ENCODE measurements at places on chromosomes 6 and 20. TPM values are rescaled to one million over a fixed set of nuclear protein-coding genes. Genes with fewer than 3 reads are reported as not detected.

The ALDH5A1 gene
- 5.1 TPM for total RNA-seq

The CYP39A1 gene
- total RNA-seq = 1.3 TPM

The RNF144B gene
- 8.2 TPM for total RNA-seq

The EFCAB8 gene
- 0.55 TPM for total RNA-seq

The CCDC28A gene
- total RNA-seq = 10.6 TPM

The PRSS35 gene
- total RNA-seq = 3.1 TPM

The ARMH2 gene
- not detected for total RNA-seq

The DDR1 gene
- 203 TPM for total RNA-seq

The CCDC167 gene
- 19.1 TPM for total RNA-seq

The CDH4 gene
- total RNA-seq = 4.9 TPM

The SLC17A9 gene
- 41.7 TPM for total RNA-seq

The ABRACL gene
- 117 TPM for total RNA-seq

The MRS2 gene
- total RNA-seq = 71.1 TPM

The DEFB125 gene
- total RNA-seq = not detected

The GSTA5 gene
- total RNA-seq = not detected

The CNKSR3 gene
- total RNA-seq = 5.7 TPM

The LAMA2 gene
- total RNA-seq = 6.4 TPM

The PAK5 gene
- 0.53 TPM for total RNA-seq

The NKAIN4 gene
- total RNA-seq = 9.6 TPM

The PFDN6 gene
- 85.6 TPM for total RNA-seq

The MICB gene
- 37.0 TPM for total RNA-seq

The FKBP1C gene
- total RNA-seq = not detected

The HDGFL1 gene
- not detected for total RNA-seq

GRCh38 chr6:30836431-30836866 is 47.9 kb upstream of the DDR1 start:
- DNase-seq = no peak

- no peak for DNase-seq
Observed at GRCh38 chr6:144955859-144956258, 670.7 kb downstream of the UTRN start.

DNA sequence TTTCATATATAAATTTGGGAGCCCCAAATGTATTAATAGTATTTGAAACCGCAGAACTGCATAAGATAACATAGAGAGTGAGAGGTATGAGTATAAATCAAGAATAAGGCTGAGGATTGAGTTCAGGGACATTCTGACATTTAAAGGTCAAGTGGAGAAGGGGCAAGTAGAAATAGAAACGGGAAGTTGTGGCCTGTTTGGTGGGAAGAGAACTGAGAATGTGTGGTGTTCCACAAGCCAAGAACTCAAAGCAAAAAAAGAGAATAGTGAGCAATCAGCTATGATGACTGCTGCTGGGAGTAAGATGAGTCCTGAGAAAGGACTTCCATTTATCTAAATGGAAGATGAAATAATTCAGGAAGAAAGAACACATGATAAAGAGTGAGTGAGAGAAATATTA is 418.4 kb downstream of the CD109 start:
- no peak for DNase-seq

DNA sequence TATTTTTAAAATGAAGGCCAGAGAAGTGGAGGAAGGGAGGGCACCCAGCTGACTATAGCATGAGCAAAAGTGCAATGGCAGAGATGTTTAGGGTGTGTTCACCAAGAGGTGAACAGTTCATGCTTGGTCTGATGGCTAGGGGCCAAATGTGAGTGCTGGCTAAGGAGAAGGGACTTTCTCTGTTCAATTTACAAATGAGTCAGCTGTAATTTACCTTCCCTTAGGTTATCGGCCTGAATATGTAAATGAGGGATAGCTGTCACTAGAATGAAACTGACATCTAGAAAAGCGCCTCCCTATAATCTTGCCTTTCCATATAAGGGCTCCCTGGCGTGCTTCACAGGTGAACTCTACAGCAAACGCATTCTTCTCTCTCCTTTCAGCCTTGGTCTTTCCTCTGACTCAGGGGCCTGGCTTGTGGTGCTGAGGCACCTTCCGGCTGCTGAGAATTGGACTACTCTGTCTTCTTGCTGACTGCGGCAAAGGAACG is 114.7 kb upstream of the BACH2 start:
- no peak for DNase-seq

DNA sequence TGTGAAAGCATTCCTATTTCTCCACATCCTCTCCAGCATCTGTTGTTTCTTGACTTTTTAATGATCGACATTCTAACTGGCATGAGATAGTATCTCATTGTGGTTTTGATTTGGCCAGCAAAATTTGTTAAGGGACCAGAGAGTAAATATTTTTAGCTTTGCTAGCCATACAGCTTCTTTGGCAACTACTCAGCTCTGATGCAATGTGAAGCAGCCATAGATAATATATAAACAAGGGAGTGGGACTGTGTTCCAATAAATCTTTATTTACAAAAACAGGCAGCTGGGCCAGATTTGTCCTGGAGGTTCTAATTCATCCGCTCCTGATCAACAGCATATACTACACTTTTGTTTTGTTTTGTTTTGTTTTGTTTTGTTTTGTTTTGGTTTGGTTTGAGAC is 202.9 kb downstream of the ZNF217 start:
- DNase-seq = no peak

GRCh38 chr6:115078555-115078954 is 735.7 kb upstream of the HS3ST5 start:
- no peak for DNase-seq

GRCh38 chr6:31403283-31404060 is at the start of gene MICA:
Gene MICA, plus strand, starts transcription at chr6:31403595. Its CDS starts 38 bp downstream, at chr6:31403633.
- peak; percentile 94 for DNase-seq

DNA sequence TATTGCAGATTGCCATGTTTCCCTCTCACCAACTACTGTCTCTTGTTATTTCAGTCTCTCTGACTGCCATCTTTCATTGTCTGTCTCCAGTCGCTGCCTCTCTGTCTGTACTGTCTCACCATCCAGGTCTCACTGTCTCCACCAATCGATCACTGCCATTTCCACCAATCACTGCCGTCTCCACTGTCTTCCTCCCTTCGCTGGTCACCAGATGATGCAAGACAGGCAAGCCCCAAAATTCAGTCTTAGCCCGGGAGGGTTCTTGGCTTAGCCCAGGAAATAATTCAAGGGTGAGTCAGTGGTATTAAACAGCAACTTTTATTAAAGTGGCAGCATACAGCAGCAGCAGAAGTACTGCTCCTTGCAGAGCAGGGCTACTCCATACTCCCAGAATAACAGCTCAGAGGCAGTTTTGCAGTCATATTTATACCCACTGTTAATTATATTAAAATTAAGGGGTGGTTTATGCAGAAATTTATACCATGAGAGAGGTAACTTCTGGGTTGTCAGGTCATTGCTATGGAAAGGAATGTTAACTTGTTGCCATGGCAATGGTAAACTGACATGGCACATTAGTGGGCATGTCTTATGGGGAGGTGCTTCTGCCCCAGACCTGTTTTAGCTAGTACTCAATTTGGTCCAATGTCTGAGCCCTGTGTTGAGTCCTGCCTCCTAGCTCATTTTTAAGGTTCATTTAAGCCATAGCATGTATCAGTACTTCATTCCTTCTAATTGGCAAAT is 23.0 kb upstream of the ECHDC1 start:
- DNase-seq = no peak

DNA sequence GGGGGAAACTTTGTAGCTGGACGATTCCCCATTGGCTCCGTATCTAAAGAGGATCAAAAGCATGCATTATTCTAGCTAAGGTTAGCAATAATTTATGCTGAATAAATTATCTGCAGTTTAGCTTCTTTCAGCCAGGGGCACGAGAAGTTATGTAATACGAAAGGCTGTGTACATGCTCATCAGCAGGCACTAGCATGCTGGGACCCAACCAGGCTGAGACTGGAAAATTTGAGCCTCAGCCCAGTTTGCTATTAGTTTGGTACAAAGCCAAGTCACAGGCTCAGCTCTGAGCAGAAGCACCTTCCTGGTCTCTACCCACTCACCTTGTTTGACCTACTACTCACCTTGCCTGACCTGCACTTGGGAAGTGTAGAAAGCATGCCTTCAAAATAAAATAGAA is 328.1 kb upstream of the ARID1B start:
- no peak for DNase-seq

- DNase-seq = no peak
Observed at GRCh38 chr6:137937834-137938233, 70.8 kb downstream of the TNFAIP3 start.

DNA sequence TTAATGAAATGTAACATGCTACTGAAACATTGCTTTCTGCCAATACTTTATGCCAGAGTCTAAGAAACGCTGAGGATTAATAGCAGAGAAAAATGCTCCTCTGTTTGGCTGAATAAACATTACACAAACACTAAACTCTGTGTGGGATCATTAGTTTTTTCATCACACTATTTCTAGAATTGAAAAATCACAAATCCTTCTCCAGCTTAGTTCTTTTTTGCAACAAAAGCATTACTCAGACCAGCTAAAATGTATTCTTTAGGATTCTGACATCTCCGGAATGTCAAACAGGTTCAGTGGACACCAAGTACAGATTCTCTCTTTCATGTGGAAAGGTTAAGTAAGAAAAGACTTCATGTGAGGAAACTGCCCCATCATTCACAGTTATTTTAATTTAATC is 226.9 kb downstream of the SIM1 start:
- no peak for DNase-seq

DNA sequence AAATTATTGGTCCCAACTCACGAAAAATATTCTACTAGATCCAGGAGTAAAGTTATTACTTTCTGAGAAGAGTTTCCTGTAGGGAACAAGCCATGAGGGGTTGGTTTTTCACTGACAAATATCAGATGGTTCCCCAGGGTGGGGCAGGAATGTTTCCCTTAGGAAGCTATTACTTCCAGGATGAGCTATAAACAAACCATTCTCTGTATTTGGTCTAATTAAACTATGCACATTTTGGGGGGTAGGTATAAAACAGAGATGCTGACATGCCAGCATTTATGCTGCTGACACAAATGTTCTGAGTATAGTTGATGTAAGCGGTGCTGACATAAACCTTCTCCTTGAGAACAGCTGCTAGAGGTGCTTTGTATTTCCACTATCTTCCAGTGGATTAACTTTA is 54.2 kb downstream of the OGFRL1 start:
- no peak for DNase-seq

DNA sequence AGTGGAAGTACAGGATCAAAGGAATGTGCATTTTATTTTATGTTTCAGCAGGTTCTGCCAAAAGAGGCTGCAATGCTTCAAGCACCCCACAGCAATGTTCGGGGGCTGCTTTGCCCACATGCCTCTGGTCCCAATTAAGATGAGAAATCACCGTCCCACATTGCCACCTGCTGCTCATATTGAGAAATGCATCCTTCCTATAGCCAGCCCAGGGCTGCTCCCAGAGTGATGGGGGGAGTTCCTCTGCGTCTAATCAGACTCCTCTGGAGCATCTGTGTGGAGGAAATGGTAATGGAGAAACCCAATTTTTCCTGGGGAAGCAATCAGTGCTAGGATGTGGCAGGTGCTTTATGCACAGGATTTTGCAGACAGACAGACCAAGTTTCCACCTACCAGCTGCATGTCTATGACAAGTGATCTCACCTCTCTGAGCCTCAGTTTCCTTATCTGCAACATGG is 33.7 kb downstream of the PTGIS start:
- DNase-seq = peak; percentile 76

GRCh38 chr20:37571033-37571432 is 43.4 kb upstream of the BLCAP start:
- DNase-seq = no peak

DNA sequence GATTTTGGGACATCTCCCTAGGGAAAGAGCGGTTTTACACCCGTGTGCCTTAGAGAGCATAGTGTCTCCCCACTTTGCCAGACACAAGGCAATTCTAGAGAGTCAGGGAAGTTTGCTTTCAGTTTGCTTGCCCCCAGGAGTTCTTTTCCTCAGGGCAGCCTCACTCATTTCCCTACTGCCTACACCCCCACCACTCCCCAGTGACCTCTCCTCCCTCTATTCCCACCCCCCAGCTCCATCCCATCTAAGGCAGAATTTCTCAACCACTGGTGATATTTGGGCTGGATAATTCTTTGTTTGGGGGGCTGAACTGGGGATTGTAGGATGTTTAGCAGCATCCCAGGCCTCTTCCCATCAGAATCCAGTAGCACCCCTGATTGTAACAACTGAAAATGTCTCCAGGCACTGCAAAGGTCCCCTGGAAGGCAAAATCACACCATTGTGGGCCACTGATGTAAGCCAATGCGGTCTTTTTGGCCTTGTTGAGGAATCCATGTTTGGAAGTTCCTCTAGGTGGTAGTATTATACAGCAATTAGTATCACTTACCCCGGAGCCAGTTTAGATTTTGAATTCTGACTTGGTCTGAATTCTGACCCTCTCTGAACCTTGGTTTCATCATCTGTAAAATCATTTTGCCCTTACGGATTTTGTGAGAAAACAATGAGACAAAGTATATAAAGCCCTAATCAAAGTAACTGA is 1.3 kb downstream of the EPPIN start:
- DNase-seq = peak; percentile 14

GRCh38 chr6:52544602-52545405 is 32.1 kb downstream of the TRAM2 start:
- no peak for DNase-seq

DNA sequence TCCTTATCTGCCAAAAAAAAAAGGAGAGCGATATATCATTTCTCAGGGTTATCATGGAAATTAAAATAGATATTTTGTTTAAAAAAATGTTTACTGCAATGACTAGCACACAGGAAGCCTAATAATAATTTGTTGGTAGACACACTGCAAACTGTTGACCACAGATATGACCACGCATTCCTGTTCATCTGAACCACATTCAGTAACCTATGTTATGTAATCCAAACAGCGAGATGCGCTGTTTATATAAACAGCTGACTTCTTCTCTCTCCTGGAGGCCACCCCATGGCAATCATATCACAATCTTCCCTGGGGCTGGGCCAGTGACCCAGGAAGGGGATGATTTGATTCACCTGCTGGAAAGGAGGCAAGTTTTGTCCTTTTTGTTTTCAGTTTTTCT is 129.3 kb upstream of the UST start:
- DNase-seq = no peak

DNA sequence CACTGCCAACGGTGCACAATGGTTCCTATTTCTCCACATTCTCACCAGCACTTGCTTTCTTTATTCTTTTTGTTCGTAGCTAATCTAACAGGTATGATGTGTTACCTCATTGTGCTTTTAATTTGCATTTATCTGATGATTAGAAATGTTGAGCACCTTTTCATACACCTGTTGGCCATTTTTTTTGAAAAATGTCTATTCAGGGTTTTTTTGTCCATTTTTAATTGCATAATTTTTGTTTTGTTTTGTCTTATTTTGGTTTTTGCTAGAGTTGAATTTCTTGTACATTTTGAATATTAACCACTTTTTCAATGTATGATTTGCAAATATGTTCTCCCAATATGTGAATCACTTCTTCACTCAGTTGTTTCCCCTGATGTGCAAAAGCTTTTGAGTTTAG is 150.6 kb downstream of the TENT5A start:
- no peak for DNase-seq

- peak; percentile 77 for DNase-seq
Observed at GRCh38 chr6:149750136-149750609, 632 bp downstream of the PCMT1 start.
